ENCODE measurements at places on chromosomes 1 and 21.

- DNase-seq, result no peak
Observed at GRCh38 chr21:30629200-30629599, 5.8 kb upstream of the KRTAP20-2 start.

DNA sequence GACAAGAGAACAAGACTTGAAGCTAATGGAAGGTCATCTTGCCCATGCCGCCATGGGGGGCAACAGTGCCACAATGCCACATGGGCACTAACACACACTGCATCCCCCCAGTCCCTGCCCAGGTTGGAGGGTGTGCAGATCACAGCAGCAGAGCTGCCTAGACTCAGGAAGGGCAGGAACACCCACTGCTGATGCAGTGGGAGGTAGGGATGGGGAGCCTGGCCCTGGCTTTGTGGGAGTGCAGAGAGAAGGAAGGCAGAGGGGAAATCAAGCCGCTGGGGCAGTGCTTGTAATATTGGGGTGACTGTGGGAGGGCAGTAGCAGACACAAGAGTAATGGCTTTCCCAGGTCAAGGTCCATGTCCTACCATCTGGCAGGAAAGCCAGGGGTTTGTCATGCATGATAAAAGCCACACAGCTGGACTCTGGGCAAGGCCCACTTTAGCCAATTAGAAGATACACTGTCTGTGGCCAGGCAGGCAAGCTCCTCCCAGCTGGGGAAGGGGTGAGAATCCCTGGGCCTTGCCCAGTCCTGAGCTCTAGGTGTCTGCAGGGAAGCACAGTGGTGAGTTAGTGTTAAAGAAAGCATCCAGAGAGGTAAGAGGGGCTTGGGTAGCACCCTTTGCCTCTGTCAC lies 25.4 kb upstream of the MEF2D start:
- no peak for DNase-seq

- no peak for DNase-seq
Observed at GRCh38 chr1:117674521-117675400, 68.9 kb downstream of the TENT5C start.

- no peak for DNase-seq
Observed at GRCh38 chr21:15001113-15001512, 63.7 kb downstream of the NRIP1 start.

- DNase-seq, result no peak
Observed at GRCh38 chr1:94228640-94229375, 8.6 kb downstream of the ARHGAP29 start.

GRCh38 chr1:114691061-114691460 lies 4.3 kb downstream of the AMPD1 start:
- no peak for DNase-seq

- no peak for DNase-seq
Observed at GRCh38 chr1:94741996-94742395, 78.2 kb upstream of the SLC44A3 start.

GRCh38 chr1:46301406-46301807 lies 2.0 kb downstream of the LRRC41 start:
- no peak for DNase-seq

DNA sequence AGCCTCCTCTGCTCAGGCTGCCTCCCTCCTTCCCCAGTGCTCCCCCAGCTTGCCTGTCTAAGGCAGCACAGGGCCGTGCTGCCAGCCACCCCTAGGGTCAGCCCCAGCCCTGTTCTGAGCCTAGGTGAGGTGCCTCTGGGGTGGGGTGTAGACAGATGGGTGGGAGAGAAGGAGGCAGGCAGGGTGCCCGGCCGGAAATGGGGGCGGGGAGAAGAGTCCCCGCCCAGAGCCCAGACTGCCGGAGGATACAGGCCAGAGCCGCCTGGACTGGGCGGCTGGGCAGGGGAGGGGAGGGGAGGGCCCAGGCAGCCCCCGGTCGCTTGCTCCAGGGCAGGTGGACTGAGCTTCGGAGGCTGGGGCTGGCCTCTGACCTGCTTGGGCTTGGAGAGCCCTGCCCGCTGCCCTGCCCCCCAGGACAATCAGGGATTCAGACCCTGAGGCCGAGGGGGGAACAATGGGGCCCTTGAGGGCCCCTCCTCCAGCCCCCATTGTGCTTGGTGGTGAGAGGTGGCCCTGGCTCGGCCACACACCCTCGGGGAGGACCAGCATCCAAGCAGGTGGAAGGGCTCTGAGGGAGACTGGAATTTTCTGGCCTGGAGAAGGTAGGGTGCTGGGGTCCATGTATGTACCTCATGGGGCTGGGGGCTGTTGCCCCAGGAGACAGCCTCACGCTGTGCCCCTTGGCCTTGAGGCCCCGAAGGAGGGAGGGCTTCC lies at the start of gene GJC2:
GJC2 (plus strand) TSS at position 525 of the 714 bp plus-strand sequence. CDS start 7,829 bp downstream, outside the sequence.
- no peak for DNase-seq

- no peak for DNase-seq
Observed at GRCh38 chr1:68166348-68166747, 66.0 kb downstream of the WLS start.

DNA sequence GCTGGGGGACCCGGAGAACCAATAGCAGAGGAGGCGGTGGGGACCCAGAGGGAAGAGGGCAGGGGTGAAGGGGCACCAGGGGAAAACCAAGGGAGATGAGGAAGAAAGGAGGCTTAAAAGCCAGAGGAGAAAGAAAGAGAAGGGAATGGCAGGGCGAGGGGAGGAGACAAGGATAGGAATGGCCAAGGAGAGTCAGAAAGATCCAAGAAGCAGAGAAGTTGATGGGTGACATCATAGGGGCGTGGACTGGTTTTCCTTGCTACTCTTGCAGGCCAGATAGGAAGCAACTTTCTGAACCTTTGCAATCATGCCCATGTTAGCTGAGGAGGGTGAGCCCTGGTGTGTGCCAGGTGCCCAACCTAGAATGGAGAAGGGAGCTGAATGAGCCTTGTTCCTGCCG lies 5.4 kb downstream of the NPR1 start:
- DNase-seq, result no peak

DNA sequence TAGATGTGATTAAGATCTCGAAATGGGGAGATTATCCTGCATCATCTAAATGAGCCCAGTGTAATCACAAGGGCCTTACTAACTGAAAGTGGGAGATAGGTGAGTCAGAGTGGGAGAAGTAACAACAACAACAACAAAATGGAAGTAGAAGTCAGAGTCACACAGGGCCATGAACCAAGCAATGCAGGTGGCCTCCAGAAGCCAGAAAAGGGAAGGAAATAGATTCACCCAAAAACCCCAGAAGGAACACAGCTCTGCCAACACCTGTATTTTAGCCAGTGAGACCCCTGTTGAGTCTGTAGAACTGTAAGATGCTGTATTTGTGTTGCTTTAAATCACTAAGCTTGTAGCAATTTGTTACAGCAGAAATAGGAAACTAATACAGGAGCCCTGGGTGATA lies 4.1 kb downstream of the TAGLN2 start:
- DNase-seq, result no peak

GRCh38 chr1:111535256-111536191 lies 32.1 kb upstream of the ADORA3 start:
- DNase-seq, result peak; percentile 74

DNA sequence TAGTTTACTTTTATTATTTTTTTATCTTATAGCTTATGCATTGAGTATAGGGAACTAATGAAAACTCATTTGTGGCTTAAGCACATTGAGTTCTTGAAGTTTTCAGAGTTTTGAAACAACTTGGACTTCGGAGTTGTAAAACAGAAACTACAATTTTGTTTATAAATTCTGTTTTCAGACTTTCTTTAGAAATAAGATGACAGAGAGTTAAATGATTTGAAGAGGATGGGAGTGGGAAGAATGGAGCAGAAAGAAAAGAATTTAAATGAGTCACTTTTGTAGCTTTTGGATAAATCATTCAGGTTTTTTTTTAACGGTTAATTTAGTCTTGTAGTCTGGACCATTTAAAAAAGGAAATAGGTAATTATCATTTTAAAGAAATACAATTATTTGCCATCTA lies 32.3 kb downstream of the INKA2 start:
- DNase-seq, result no peak

DNA sequence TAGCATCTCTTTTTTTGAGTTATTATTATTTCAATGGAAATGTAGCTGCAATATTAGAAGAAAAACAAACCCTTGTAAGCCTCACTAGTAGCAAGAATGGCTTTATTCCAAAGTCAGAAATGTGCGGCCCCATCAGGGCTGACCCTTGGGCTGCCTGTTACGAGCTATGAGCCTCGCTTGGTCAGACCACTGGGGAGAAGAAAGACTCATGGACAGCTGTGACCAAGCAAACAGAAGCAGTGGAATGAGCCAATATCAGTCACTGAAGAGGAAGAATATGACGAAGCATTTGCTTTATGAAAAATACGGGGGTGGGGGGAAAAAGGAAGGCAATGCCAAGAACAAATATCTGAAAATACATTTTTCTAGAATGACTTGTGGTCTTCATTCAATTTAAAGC lies 504.5 kb downstream of the LMO4 start:
- no peak for DNase-seq

GRCh38 chr1:202958544-202959275 lies 598 bp upstream of the ADIPOR1 start:
- no peak for DNase-seq

- no peak for DNase-seq
Observed at GRCh38 chr1:204448344-204448964, 36.8 kb upstream of the PPP1R15B start.

DNA sequence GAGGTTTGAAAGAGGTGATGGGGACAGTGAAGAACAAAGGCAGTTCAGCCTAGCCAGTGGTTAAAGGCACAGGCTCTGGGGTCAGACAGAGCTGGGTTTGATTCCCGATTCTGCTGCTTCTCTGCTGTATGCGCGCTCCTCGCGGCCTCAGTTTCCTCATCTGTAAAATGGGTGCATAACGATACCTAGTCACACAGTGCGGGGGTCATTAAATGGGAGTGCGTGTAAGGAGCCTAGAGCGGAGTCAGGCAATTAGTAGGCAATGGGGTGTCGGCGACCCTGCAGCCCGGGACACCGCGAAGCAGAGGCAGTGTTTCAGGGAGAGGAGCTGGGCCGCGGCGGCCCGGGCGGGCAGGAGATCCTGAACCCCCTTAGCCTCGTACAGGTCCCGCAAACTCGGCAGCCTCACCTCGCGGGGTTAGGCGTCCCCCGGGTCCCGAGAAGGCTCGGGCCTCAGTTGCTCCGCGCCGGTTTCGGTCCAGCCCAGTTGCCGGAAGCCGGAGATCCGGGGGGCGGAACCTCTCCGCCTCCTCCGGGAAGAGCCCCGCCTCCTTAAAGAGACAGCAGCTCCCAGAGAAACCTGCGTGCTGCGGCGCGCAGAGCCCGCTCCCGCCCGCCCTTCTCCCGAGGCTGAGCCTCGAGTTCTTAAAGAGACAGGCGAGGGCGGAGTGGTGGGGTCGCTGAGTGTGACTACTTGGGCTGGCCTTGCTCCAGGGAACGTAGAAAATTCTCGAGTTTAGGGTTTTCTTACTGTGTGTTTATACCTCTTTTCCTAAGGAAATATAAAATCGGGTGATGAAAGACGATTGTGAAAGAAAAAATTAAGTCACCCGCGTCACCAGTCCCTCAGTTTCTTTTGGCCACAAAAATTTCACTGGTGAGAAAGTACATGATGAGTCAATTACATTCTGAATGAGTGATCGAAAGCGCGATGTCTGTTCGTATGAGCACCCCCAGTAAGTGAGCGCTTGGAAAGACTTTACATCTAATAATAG lies at the start of gene YIPF1:
YIPF1 (minus strand) TSS at position 494 of the 995 bp plus-strand sequence. CDS start 860 bp downstream, outside the sequence.
- DNase-seq, result peak; percentile 89

DNA sequence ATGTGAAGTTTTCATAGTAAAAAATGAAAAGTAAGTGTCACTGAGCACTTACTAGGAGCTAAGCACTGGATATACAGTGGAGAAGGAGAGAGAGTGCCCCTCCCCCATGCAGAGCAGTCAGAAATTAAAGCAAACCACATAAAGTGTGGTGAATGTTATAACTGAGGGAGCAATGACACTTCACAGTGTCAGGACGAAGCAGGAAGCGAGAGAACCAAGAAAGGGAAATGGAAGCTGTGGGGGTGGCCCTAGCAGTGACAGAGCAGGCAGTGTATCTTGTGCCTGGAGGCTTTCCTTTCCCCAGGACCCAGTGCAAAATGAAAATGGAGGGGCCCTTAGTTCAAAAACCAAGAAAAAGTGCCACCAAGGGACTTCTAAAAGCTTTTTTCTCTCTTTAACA lies 21.5 kb upstream of the RCAN3 start:
- DNase-seq, result no peak

DNA sequence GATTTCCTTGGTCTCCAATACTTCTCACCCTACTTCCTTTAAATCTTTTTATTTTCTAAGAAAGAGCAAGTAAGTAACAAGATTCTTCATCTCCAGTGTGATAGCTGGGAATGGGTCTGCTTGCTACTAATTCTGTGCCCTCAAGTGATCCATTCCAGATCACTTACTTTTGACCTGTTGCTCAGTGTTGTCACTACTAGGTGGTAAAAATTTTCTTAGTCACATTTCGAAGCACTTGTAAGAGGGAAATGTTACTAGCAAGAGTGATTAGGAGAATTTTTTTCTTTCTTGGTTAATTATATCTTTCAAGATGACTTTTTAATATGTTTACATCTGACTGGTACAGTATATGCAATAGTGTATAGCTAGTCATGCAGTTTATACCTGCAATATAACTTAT lies 2.2 kb downstream of the UBAP2L start:
- DNase-seq, result no peak

DNA sequence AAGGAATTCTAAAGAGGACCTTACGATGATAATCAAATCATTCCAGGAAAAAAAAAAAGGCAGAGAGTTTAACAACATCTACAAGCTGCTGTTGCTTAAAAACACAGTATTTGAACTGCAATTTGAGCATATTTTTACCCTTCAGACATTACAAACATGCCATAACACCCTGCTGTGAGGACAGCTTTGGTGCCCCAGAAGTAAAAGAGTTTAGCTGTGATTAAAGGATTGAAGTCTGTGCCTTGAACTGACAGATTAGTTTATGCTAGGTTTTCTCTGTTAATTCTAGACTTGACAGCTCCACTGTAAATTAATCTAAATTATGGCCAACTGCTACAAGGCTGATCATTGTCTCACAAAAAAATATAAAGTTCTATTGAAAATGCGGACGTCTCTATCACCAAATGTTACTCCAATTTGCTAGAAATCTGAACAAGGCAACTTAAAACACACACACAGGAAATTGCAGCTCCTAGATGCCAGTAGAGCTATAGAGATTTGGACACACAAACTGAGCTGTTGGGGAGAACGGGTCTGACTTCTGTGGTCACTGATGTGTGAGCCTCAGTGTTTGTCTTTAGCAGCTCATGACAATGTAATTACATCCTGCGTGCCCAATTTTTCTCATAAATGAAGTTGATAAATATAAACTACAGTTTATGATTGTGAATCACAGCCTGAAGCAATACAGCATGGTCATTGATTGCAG lies 217.9 kb downstream of the NTNG1 start:
- no peak for DNase-seq

- DNase-seq, result no peak
Observed at GRCh38 chr1:162679298-162679697, 47.0 kb downstream of the DDR2 start.
